ENCODE measurements at places on chromosomes 13 and 19.

GRCh38 chr19:6090634-6091033, 19.7 kb downstream of the RFX2 start:
- no peak for DNase-seq

GRCh38 chr19:46101293-46101692, 23.2 kb downstream of the IGFL3 start:
- no peak for DNase-seq

GRCh38 chr13:60229708-60230272, 66.1 kb upstream of the DIAPH3 start:
- peak; percentile 4 for DNase-seq

- no peak for DNase-seq
These were observed 33.9 kb upstream of the MIR17HG start for GRCh38 chr13:91313581-91313980.

GRCh38 chr13:90414691-90415596, 932.5 kb upstream of the MIR17HG start:
- DNase-seq = peak; percentile 81

GRCh38 chr19:7188698-7189629, 105.2 kb downstream of the INSR start:
- no peak for DNase-seq

GRCh38 chr13:74110053-74110452, 24.2 kb downstream of the KLF12 start:
- no peak for DNase-seq

DNA sequence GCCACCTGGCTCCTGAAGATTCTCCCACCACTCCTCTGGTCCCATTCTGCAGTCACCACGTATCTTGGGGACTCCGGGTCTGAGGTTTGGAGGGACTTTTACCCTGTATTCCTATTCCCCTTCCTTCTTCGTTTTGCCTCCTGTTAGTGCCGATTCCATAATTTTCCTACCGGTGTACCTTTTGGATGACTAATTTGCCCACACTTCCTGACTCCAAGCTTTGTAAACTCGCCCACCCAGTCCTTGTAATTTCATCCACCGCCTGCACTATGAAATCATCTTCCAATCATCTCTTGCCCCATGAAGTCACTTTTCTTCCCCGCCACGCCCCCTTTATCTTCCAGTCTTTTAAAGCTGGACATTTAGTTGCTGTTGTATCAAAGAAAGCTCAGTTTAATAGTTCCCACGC, 572 bp downstream of the UCHL3 start:
- DNase-seq = peak; percentile 68

GRCh38 chr19:40594255-40594654, 6.9 kb upstream of the LTBP4 start:
- no peak for DNase-seq

- DNase-seq = no peak
These were observed 4.2 kb downstream of the ATP8B3 start for GRCh38 chr19:1807695-1808394.

- no peak for DNase-seq
These were observed 66.6 kb downstream of the GGACT start for GRCh38 chr13:100521851-100522617.

DNA sequence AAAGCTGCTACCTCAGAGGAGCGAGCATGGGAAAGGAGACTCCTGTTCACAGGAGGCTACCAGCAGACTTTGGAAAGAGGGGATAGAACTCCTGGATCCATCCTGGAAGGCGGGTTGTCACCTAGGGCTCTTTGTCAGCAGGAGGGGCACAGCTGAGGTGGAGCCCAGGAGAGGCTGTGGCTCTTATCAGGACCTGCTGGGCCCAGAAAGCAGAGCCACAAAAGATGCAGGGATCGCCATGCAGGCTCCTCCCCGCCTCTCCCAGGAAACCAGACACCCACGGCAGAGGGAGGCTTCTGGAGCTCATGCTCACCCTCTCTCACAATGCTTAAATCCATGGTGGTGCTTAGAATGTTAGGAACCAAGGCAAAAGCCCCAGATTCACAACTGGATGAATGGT, 994.2 kb downstream of the UQCRFS1 start:
- DNase-seq = no peak

DNA sequence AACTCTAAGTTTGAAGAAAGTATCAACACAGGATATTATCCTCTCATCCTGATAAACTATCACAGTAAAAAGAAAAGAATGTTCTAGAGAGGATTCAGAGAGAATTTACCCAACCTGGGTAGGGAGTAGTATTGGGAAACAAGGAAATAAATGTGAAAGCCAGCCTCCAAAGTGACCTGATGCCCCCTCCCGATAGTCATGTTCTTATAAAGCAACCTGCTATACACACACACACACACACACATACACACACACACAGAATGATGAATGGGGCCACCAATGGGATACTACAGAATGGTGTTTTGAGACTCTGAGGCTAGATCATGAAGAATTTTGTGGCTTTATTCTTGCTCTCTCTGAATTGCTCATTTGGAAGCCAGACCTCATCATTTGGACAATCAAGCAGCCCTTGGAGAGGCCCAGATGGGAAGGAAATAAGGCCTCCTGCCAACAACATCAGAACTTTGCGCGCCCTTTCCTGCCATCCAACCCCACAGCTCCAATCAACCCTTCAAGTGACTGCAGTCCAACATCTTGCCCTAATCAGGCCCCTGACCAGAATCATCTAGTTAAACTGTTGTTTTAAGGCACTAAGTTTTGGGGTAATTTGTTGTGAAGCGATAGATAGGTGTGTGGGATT, 807.9 kb upstream of the ARGLU1 start:
- DNase-seq = no peak

DNA sequence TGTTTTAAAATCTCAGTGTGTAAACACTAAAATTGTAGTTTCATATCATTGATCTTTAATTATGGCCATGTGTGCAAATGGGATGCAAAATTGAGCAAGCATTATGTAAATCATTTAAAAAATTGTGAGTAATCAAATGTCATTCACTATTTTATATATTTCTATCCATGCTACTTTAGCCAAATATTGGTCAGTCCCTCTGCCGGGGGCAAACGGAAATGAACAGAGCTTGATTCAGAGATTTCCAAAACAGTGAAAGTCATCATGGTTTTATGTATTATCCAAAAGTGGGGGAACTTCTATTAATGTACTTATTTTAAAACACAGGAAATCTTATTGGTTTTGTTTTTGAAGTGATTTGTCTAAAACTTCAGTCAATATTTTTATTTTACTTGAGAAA, 219.1 kb downstream of the IRS2 start:
- DNase-seq = no peak

- DNase-seq = peak; percentile 76
These were observed 1241.5 kb upstream of the MIR17HG start for GRCh38 chr13:90105849-90106496.

GRCh38 chr13:36310417-36311108, 12.9 kb upstream of the CCDC169 start:
- DNase-seq = no peak

GRCh38 chr19:3826163-3826562, 40.0 kb upstream of the MATK start:
- DNase-seq = no peak

DNA sequence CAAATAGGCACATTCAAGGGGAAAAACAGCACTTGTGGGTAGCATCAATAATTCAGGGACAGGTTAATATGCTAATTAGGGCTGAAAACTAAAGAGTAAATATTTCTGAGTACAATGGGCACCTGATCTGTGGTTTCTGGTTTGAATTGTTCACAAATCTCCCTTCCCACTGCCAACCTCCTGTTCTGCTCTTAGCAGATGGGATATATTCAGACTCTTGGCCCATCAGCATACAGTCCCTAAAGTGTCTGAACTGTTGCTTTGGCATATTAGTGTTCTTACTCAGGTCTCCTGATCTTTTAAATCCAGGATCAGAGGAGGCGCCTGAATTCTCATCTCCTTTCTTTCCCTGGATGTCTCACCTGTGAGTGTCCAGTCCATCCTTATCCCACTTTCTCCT, 8.2 kb upstream of the LRCH1 start:
- no peak for DNase-seq

Measured in fibroblast of upper back skin (primary cell).